ENCODE measurements at places on chromosomes 2 and 18.

GRCh38 chr18:26536664-26537063 lies 11.7 kb downstream of the KCTD1 start:
- no peak for DNase-seq

- no peak for DNase-seq
Measured at GRCh38 chr2:136236019-136236418, 118.1 kb upstream of the CXCR4 start.

DNA sequence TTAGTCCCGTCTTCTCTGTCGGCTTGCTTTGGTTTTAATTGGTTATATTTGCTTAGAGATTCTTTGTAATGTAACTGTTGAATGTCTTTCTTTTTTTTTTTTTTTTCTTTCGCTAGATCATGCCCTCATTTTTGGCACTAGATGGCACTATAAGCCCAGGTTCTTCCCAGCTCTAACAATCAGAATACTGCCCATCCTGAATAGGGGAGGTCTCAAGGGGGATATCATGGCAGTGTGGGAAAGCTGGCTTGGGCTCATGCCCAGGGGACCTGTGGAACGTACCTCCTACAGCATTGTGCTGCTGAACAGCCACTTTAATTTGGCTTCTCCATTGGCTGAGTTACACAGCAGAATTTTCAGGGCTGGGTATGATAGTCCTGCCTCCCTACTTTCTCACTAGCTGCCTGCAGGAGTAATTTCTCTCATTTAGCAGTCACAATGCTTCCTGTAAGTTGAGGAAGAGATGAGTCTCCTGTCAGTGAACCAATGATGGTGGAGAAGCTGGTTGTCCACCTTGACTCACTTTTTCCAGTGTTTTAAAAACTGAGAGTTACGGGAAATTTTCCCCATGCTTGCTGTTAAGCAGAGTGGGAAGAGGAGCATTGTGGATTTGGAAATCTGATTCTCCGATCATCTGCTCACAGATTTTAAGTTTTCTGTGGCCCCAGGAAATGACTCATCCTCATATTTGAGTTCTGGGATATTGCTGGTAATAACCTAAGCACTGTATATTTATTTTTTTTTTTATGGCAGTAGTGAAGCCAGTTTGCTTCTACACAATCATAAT lies 47.2 kb downstream of the RAD51AP2 start:
- no peak for DNase-seq

DNA sequence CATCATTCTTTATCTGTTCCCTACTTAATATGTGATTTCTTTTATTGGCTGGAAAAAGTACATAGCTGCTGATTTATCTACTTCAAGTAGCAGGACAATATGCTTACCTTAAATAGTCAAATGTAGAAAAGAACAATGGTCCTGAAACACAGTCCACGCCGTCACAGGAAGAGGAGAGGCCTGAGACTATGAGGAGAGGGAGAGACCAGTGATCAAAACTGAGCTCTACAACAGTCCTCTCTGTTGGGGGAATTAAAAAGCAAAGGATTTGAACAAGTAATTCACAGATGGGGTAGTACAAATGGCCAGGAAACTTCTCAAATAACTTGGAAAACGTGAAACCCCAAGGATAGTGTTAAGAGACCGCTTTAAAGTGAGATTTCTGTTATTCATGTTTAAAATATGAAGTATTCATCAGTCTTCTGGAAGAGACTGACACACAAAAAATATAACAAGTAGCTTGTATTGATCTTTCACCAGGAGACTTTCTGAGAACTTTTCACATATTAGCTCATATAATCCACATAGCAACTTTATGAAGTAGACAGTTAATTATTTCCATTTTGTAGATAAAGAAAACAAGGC lies 20.2 kb downstream of the SCYGR8 start:
- DNase-seq, result no peak

- DNase-seq, result no peak
Measured at GRCh38 chr18:3717376-3718025, 267.5 kb downstream of the TGIF1 start.
